ENCODE measurements at places on chromosomes 11 and 22.

DNA sequence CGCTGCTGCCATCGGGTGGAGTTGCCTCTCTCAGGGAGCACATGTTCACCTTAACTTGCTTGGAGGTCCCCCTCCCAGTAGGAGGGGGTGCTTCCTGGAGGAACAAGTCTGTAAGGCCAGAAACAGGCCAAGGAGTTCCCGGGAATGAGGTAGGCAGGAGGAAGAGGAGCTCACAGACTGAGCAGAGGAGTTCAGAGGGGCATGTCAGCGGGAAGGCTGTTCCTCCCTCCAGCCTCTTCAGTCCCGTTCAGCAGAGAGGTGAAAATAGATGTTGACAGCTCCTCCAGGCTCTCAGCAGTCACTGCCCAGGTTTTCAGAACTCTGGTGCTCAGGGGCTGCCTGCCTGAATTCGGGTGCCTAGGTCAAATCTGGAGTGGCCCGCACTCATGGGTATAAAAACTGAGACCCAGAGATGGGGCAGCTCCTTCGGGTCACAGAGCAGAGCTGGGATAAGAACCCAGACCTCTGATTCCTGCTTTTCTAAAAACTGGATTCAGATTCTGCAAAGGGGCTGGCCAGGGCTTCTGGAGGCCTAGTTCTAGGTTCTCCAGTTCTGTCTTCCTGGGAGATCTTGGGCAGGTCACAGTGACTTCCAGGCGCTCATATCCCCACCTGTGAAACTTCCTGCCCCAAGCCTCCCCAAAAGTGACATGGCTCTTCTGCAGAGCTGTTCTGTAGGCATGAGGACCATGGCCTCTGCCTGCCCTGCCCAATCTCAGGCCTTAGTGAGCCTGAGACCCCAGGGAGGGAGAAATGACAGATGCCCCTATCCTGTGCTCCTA lies 18.3 kb downstream of the ATG16L2 start:
- no peak for DNase-seq

GRCh38 chr11:19555266-19555665 lies 157.4 kb upstream of the NAV2 start:
- DNase-seq: no peak

- DNase-seq: no peak
Measured at GRCh38 chr11:11740073-11740702, 101.6 kb upstream of the USP47 start.

GRCh38 chr22:45504373-45505341 lies 2.0 kb downstream of the FBLN1 start:
- DNase-seq: peak; percentile 75

DNA sequence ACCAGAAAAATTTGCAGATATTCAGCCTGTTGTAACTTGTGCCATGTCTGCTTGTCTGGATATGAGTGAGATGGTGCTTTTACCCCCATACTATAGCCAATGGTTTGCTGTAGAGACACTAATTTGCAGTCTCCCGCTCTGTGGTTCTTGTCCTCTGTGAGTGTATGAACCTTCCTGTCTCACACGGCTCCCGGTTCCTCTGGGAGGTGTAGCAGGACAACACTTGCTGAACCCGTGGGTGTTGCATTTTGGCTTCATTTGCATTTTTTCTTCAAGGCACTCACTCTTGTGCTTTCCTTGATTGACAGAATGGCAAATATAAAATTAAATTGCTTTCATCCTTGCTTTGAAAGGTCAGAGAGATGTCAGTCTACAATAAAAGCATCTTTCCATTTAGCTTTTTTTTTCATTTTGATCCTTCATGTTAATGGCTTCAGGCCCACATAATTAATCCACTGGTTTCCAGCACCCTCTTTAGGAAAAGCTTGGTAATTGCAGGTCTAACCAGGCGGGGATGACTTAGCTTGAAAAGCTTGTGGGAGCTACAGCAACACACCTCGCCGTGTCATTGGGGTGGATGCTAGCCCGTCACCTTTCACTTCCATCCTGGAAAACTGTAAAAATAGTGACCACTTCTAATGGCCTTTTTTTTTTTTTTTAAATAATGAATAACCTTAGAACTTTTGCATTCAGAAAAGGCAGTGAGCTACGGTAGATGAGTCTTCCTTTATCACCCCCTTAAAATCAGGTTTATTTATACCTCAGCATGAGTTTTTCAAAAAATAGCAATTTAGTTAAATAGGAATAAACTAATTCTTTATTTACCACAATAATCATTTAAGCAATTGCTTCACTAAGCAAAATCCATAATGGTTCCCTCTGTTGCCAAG lies 27.4 kb upstream of the ST14 start:
- peak; percentile 62 for DNase-seq

GRCh38 chr11:69298267-69299022 lies 4.5 kb downstream of the MYEOV start:
- peak; percentile 95 for DNase-seq

- DNase-seq: no peak
Measured at GRCh38 chr11:134581966-134582769, 170.1 kb upstream of the B3GAT1 start.

- DNase-seq: no peak
Measured at GRCh38 chr11:75430714-75431532, 2.1 kb downstream of the KLHL35 start.

DNA sequence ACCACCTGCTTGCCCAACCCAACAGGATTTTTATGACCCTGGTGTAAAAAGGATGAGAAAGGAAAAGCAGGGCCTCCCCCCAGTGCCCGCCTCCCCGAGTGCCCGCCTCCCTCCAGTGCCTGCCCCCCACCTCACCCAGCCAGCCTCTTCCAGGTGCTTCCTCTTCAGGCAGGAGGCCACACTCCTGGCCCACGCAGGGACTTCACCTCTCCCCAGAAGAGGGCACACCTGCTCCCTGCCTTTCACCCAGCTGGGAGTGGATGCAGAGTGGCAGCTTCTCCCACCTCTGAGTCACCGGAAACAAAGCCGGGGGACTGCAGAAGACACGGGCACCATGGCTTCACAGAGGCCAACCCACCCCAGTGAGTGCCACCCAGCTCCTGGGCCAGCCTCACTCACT lies 16.1 kb downstream of the CPT1A start:
- peak; percentile 11 for DNase-seq

DNA sequence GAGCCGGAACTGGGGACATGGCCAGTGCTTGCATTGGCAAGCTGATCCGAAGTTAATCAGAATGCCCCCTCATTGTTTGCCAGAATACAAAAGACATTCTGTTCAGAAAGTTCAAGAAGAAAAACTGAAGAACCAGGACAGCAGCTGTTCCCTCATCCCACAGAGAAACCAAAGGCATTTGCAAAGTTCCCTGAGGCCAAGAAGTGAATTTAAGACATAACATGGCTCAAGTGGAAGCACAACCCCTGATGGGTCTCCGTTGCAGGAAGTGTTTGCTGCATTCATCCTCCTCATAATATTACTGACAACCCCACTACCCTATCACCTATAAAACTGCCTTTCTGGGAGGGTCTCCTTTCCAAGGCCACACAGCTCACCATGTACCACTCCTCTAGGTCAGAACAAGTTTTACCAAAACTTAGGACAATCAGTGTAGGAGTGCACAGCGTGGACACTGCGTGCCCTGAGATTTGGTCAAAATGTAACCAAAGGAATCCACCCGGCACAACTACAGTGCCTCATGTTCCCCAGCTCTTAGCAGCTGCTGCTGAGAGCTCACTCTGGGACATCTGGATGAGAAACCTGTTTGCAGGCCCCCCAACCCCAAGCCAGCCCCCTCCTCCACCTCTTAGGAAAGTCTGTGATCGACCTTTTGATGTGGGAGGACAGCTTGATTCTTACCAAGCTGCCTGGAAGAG lies 101.6 kb upstream of the AKIP1 start:
- peak; percentile 32 for DNase-seq

GRCh38 chr11:104339380-104339831 lies 175.5 kb upstream of the PDGFD start:
- no peak for DNase-seq

DNA sequence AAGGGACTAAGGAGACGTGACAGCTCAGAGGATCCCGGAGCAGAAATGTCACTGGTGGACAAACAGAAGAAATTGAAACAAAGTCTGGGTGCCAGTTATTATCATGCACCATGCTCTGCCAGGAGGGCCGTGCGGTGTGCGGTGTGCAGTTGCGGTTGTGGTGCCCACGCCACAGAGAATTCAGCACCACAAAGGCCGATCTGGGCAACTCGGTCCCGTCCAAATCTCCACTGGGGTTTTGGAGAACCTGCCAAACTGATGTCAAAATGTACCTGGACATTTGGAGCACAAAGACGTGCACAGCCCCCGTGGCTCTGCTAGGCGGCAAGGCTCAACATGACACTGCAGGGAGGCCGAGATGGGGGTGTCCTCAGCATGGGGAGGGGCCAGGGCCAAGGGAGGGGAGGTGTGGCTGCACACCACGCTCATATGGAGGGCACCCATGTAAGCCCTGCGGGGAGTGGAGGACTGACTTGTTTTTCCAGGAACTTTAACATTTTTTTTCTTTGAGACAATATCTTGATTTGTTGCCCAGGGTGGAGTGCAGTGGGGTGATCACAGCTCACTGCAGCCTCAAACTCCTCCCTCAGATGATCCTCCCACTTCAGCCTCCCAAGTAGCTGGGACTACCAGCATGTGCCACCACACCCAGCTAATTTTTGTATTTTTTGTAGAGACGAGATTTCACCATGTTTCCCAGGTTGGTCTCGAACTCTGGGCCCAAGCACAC lies 39.4 kb downstream of the GNB1L start:
- DNase-seq: no peak

DNA sequence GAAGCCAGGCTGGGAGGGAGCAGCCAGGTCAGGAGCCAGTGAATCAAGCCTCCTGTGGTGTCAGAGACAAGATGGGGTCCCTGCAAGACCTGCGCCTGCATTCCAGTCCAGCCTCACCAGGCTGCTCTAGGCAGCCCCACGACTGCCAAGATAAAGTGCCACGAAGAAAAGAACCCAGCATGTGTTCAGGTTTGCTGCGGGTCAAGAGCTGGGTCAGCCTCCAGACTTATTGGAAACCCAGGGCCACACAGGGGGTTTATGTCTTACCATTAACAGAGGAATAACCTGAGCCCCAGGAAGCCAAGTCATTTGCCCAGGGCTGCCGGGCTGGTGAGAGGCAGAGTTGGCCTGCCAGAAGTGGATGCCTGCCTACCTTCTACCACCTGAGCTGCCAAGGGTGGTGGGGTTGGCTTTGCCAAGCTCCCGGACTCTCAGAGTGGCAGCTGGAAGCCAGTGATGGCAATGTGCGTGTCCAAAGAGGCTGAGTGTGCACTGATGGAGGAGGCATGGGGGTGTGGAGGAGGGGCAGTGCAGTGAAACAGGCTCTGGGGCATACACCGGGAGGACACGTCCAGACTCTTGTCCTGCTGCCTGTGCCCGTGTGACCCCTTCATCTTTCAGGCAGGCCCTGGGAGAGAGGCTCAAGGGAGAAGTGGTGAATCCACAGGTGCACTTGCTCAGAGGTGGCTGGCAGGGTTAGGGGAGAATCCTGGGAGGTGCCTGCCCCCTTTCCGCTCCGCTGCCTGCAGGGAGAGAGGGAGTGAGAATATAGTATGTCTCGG lies 1.7 kb downstream of the RASD2 start:
- DNase-seq: no peak

DNA sequence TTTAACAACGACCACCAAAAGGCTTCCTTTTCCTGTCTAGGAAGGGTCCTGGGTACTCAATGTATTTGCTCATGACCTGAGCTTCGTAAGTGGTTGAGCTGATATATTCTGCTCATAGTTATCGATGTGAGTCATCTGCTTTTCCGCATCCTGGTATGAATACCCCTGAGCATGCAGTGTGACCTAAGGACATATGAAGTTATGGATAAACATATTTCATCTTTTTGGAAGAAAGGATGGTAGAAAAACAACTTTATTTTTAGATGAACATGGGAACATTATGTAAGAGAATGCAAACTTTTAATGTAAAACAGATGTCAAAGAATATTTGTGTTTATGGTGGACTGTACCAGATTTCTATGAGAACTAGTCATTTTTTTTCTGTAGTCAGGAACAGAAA lies 28.4 kb downstream of the TRPC6 start:
- no peak for DNase-seq

GRCh38 chr11:3222003-3222855 lies 3.6 kb upstream of the MRGPRG start:
- DNase-seq: no peak

DNA sequence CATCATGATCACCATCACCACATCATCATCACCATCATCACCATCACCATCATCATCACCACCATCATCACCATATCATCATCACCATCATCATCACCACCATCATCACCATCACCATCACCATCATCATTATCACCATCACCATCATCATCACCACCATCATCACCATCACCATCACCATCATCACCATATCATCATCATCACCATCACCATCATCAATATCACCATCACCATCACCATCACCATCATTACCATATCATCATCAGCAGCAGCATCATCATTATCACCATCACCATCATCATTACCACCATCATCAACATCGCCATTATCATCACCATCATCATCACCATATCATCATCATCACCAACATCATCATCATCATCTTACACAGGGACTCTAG lies 351.1 kb downstream of the MIAT start:
- DNase-seq: no peak

GRCh38 chr11:128968916-128969315 lies 26.2 kb upstream of the TP53AIP1 start:
- no peak for DNase-seq

DNA sequence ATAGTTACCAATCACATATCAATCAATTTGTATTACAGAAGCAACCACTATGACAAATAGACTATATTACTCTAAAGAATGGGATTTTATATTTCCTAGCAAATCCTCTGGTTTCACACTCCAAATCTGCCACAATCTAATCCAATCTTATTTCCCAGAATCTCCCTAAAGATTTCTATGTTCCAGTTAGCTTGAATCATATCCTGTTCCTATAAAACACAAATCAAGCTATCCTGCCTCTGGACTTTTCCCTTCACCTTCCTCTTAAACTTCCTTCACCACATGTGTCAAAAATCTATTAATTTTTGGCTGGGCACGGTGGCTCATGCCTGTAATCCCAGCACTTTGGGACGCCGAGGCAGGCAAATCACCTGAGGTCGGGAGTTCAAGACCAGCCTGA lies 50.0 kb downstream of the PIK3C2A start:
- no peak for DNase-seq

DNA sequence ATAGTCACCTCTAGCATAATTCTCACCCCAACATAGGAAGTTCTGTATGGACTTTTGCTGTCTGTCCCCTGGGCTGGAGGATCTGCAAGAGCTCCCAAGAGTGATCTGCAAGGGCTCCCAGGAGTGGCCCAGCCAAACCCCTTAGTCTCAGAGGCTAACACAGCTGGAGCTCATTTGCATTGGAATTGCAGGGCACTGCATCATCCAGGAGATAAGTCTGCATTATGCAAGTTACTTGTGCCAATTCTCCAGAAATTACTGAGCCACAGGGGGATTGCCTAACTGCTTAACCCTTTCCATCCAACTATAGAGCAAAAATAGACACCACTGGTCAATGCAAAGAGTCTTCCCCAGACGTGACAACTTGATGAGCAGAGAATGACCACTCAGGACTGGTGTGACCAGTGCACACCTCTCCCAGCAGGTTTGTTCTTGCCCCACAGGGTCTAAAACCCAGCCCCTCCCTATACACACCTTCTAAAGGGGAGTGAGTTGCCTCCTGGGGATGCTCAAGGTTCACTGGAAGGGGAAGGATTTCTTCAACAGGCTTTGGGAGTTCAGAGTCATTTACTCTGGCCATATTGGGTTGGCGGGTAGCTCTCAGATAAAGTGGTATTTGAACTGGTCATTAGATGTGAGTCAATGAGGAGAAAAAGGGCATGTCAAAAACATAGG lies 38.4 kb downstream of the POU2AF3 start:
- DNase-seq: no peak

GRCh38 chr11:108666373-108666772 lies 1.5 kb downstream of the DDX10 start:
- DNase-seq: peak; percentile 28
